ENCODE measurements at places on chromosomes 3 and 15.

GRCh38 chr3:43289841-43290470, 3.6 kb downstream of the SNRK start:
- ATAC-seq, result no peak

DNA sequence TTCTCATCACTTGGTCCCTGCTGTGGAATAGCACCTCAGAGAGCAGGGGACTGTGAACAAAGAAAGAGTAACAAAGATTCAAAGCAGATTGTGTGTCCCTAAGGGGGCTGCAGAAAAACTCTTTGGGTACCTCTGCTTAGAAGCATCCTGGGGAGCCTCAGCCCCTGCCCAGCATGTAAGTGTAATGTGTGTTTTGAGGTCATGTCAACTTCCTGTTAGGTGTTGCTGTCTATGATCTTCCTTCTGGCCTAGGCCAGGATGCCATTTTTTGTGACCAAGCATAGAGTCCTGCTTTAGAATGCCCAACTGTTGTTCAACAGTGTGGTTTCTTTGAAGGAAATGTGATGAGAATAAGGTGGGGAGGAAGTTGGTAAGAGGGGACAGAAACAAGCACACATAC, 77.1 kb upstream of the BCL6 start:
- ATAC-seq, result no peak

- no peak for ATAC-seq
Measured at GRCh38 chr3:133891662-133892378, 3.9 kb downstream of the RAB6B start.

DNA sequence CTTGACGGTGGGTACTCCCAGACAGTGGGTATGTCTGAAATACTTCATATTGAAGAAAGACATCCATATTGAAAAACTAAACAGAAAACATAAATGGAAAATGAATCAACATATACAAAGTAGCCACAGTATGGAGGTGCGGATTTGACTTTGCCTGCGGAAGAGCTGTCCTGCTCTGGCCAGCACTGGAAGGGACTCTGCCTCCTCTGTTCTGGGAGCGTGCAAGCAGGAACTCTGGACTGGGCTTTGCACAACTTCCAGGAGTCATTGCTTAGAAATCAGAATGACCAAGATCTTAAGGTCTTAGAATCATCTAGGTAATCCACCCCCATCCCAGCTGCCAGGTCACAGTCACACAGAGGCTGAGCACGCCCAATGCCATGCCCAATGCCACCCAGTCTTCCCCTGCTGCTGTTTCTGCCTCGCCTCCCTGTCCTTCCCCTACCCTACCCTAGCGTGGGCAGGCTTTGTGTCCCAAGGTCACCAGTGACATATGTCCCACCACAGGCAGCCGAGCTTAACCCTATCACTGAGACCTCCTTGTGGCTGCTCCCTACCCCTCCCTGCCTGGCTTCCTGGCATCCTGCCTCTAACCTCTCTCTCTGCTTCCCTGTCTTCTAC, 36.3 kb downstream of the CDC25A start:
- ATAC-seq, result peak; percentile 39

GRCh38 chr3:196792771-196793170, 53.1 kb downstream of the PAK2 start:
- no peak for ATAC-seq

GRCh38 chr3:148856384-148856783, 8.7 kb upstream of the CPA3 start:
- ATAC-seq, result peak; percentile 52

GRCh38 chr3:187318819-187319616, 27.5 kb upstream of the MASP1 start:
- ATAC-seq, result peak; percentile 22

GRCh38 chr3:140599009-140599408, 78.9 kb upstream of the TRIM42 start:
- ATAC-seq, result no peak

GRCh38 chr3:194130807-194131589, 5.0 kb upstream of the HES1 start:
- no peak for ATAC-seq

DNA sequence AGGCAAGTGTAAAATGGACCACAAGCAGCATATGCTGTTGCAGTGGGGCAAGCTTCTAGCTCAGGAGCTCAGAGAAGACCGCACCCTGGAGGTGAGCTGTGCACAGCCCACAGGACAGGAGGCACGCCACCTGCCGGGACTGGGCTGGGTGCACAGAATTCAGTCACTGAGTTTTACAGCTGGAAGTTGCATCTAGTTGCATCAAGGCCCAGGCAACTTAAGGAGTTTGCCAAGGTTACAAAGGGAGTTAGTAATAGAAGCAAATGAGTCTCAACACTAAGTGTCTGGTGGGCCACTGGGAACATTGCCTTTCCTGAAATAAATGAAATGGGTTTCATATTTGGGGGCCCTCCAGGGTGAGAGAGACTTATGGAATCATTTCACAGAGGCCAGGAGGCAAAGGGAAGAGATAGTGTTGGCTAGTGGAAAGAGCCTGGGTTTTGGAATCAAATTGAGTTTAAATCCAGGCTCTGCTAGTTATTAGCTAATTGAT, 36.0 kb upstream of the TIMP4 start:
- no peak for ATAC-seq

GRCh38 chr15:85624291-85624801, 170.4 kb downstream of the KLHL25 start:
- ATAC-seq, result peak; percentile 19

DNA sequence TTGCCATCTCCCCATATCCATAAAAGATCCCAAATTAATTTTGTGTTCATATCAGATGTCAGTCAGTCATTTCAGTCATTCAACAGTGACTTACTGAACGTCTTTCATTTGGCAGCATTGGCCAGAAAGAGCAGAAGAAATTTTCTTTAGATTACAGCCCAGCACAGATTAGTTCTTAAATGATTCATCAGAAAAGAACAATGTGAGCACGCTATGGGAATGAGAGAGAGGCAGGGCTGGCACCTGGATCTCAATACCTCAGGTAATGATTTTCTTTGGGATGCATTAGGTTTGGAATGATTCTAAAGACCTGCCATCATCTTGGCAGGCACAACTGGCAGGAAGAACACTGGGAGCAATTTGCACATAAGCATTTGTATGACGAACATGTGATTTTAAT, 41.6 kb downstream of the FBN1 start:
- ATAC-seq, result no peak

DNA sequence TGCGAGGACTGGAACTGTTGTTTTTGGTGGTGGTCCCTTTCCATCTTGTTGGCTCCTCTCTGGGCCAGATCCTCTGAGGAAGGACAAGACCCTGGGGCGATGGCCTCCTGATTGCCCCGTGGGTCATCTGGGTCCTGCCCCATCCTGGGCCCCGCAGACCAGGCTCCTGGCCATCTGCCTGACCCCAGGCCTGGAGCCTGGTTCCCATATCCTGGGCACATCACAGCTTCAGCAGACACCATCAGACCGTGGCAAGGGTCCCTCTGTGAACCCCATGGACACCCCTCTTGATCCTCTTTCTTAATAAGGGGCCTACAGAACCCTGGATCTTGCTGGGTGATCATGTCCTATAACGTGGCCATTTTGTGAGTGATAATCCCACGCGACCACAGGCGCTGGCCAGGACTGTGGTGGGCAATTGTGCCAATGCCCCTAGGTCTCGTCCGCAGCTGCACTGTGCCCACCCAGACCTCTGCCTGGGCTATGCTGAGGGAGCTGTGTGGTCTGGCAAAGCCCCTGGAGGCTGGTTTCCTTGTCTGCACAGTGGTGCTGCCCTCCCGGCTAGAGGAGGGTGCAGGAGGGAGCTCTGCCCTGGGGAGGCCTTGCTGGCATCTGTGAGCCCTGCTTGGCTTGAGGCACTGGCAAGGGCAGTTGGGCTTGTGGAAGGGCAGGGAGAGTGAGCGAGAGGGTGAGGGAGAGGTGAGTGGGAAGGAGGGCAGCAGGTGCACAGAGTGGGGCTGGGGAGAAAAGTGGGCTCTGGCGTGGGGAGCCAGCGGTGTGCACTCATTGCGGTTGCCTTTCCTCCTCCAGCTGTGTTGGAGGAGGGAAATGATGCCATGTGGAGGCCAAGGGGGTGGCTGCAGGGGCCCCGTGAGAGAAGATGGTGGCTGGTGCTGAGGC, 53.1 kb upstream of the PRR23E start:
- no peak for ATAC-seq

GRCh38 chr3:113712129-113712528, 15.7 kb upstream of the USF3 start:
- ATAC-seq, result no peak

DNA sequence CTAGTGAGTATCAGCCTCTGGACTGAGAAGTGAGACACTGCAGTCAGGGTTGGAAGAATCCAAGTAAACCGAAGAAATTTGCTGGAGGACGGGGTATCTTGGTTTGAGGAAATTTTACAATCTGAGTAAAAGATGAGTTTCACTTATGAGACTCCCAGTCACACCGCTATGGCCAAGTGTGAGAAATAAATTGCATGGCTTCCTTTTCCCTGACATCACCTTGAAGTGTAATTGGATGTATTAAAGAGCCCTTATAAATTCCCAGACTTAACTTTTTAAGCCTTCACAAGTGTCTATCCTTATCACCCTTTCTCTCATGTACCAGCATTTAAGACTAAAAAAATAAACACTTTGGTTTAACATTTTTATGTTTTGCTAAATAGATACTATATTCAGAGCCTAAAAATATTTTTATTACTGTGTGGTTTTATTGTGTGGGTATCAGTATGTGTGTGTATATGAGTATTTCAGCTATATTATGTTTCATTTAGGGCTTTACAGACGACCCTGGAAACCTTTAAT, 23.8 kb downstream of the USP3 start:
- no peak for ATAC-seq

DNA sequence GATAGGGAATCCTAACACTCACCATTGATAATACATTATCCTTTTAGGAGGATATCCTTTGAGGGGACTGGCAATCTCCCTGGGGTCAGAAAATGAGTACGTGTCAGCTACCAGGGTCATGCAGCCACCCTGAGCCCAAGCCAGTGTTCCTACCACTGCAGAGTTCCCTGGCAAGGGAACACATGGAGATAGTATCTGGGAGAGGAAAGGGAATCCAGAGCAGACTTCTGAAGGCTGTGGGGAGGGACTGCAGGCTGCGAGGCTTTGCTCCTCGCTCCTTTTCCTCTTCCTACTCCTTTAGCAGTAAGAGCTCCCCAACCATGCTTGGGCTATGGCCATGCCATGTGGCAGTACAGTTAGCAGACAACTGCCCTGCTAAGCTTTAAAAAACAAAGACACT, 62.9 kb upstream of the TJP1 start:
- no peak for ATAC-seq

DNA sequence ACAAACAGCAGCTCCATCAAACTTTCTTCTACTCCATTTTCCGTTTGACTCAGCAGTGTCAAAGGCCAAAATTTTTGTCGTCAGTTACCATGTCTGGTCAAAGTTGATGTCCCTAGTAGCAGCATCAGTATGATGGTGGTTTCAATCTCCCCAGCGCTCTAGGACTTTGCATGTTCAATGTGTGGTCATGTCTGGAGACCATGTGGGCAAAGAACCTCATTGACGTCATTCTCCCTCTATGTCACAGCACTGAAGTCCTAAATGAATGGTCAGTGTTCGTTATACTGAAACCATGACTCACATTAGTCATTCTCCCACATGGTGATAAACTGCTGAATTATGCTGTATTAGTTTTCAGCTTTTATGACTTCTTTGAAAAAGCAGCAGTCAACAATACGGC, 23.2 kb downstream of the SHC4 start:
- no peak for ATAC-seq

- no peak for ATAC-seq
Measured at GRCh38 chr15:49721091-49721490, 100.2 kb downstream of the DTWD1 start.

- no peak for ATAC-seq
Measured at GRCh38 chr15:88448991-88449461, 18.2 kb downstream of the MRPL46 start.

GRCh38 chr3:46110701-46111493, 83.6 kb upstream of the XCR1 start:
- ATAC-seq, result peak; percentile 74

DNA sequence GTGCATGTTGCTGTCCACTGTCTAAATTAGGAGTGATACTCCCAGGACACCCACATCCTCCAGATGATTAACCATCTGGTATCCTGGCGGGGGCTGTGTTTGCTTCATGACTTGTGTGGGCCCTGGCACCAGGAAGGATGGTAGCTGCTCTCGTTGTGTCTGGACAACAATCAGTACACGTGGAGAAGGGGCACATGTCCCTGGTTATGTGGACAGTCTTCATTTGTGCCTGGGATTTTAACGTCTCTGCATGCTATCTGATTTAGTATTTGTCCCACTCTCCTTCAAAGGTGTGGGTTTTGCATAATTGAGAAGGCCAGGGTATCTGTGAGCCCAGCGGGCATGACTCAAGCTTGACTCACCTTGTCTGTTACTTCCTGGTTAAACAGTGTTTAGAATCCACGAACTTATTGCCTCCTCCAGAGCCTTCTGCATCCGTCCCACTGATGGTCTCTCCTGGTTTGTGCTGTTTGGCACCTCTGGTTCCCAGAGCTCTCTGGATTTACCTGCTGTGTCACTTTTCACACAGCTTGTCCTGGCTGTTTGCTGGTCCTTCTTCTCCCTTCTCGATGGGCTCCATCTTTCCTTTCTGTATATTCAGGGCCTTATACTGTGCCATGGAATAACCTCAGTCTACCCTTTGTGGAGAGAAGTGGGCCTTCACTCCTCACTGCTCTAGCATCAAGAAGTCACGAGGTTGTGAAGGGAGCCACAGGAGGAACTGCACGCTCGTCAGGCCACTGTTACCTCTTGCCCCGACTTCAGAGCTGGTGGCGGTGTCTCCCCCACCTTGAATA, 32.5 kb downstream of the ARNT2 start:
- ATAC-seq, result no peak

Data from gastroesophageal sphincter (tissue), 4 donors.